ENCODE measurements at places on chromosomes 13 and 19.
A peak's percentile ranks its signal among the peaks of the same experiment; 100 is the strongest.

- no peak for DNase-seq
Measured at GRCh38 chr13:86810361-86810760, 860.8 kb upstream of the SLITRK5 start.

GRCh38 chr13:37059848-37060192 lies 332 bp upstream of the SUPT20H start:
- DNase-seq, result no peak

DNA sequence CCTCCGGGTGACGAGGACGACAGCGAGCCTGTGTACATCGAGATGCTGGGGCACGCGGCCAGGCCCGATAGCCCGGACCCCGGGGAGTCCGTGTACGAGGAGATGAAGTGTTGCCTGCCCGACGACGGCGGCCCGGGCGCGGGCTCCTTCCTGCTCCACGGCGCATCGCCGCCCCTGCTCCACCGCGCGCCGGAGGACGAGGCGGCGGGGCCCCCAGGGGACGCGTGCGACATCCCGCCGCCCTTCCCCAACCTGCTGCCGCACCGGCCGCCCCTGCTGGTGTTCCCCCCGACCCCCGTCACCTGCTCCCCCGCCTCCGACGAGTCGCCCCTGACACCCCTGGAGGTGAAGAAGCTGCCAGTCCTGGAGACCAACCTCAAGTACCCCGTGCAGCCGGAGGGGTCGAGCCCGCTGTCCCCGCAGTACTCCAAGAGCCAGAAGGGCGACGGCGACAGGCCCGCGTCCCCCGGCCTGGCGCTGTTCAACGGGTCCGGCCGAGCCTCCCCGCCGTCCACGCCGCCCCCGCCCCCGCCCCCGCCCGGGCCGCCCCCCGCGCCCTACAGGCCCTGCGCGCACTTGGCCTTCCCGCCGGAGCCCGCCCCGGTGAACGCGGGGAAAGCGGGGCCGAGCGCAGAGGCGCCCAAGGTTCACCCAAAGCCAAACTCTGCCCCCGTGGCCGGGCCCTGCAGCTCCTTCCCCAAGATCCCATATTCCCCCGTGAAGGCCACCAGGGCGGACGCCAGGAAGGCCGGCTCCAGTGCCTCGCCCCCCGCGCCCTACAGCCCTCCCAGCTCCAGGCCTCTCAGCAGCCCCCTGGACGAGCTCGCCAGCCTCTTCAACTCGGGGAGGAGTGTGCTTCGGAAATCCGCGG lies 511.3 kb downstream of the MYO16 start:
- no peak for DNase-seq

DNA sequence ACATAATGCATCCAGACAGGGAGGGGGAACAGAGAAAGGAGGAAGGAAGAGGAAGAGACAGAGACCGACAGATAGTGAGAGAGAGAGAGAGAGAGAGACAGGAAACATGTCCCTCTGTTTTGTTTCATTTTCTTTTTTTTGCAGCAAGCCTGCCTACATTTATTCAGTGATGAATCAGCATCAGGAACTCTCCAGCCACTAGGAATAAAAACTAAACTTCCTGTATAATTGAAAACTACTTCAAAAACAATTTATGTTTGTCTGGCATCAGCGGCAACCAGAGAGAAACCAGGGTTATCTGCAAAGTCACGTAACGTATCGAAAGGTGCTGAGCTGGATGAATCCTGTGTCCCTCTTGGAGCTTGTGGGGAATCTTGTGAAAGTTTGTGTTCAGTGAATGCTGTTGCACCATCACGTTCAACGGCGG lies 148.6 kb upstream of the SOX21 start:
- no peak for DNase-seq

DNA sequence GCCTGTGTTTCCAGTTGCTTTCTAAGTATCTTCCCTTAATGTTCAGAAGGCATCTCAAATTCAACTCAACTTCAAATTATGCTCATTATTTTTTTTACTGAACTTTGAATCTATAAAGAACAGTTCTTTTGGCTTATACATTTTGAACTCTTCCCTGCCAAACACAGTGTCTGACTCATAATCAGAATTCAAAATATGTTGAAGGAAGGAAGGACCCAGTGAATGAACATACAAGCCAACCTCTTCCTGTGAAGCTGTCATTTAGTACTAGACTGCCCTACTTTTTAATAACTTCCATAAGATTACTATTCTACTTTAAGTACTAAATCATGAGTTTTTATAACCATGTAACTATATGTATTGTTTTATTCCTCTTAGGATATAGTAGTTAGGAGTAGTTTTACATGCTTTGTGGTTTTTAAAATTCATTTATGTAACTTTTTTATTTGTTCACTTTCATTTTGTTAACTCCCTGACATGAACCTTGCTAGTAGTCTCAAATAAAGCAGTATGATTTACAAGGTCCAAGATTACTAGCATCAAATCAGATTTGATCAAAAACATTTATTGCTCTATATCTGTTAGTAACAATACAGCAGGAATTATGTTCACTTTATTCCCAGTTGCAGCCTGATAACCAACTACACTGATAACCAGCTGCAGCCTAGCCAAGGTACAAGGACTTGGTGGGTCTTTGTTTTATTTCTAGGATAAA lies 6.4 kb downstream of the NUDT15 start:
- no peak for DNase-seq

DNA sequence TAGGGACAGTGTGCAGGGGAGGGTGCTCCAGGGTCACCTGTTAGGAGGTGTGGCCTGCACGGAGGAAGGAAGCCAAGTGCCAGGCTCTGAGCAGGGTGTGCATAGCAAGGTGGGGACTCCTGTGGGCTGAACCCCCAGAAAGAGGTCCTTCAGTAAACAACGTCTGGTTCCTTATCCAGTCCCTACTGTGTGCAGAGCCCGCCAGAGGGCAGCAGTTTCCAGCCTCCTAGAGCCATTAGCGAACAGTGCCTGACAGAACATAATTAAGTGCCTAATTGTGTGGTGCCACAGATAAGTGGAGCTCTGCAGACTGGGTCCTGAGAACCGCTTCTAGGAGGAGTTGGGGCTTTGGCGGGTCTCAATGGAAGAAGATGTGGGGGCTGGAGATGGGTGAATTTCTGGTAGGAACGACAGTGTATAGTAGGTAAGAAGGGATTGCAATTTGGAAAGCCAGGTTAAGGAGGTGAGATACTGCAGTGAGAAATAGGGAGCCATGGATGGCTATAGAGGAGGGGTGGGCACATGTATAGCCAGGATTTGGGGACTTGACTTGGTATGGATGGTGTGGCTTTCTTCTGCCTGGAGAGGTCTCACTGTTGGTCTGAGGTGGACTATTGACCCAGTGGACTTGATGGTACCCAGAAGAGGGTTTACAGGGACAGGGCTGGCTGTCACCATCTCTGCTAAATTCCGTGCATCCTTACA lies 323.1 kb downstream of the ZNF536 start:
- DNase-seq, result no peak

DNA sequence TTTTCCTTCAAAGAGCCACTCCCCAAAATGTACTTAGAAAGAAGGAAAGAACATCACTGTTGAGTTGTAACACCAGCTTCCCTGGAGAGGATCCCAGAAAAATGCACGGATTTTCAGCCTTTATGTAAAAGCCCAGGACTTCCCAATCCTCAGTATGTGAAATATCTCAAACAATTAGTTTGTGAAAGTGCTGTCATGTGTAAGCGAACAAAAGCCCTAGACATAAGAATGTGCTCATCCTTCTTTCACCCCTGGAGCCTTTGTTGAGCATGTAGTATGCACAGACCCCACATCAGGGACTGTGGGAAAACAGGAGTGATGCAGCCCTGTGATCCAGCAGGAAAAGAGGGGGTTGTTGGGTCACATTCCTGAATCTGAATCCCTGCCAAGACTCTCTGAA lies 441.4 kb upstream of the ZNF507 start:
- no peak for DNase-seq

DNA sequence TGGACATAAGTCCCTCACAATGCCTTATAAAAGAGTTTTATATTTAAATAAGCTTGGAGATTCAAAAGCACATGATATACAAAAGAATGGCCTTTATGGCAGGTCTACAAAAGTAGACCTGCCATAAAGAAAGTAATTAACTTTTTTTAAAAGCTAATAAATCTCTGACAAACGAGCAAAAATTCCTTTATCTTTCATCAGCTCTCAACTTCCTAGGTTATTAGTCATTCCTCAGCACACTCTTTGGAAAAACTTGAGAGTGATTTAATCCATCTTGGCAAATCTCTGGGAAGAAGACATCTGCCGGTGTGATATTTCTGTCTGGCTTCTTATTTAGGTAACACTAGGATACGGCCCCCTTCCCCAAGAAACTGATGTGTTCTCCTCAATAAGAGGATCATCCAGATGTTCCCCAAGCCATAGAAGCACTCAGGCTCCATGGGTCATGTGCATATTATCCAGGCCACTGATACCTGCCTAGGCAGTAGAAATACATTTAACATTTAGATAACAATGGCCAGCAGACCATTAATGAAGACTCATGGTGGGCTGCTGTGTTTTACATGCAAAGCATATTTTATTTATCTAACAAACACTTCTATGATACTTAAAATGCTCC lies 372.7 kb downstream of the LIG4 start:
- no peak for DNase-seq

- DNase-seq, result no peak
Measured at GRCh38 chr19:888581-889385, 4.2 kb downstream of the MED16 start.

DNA sequence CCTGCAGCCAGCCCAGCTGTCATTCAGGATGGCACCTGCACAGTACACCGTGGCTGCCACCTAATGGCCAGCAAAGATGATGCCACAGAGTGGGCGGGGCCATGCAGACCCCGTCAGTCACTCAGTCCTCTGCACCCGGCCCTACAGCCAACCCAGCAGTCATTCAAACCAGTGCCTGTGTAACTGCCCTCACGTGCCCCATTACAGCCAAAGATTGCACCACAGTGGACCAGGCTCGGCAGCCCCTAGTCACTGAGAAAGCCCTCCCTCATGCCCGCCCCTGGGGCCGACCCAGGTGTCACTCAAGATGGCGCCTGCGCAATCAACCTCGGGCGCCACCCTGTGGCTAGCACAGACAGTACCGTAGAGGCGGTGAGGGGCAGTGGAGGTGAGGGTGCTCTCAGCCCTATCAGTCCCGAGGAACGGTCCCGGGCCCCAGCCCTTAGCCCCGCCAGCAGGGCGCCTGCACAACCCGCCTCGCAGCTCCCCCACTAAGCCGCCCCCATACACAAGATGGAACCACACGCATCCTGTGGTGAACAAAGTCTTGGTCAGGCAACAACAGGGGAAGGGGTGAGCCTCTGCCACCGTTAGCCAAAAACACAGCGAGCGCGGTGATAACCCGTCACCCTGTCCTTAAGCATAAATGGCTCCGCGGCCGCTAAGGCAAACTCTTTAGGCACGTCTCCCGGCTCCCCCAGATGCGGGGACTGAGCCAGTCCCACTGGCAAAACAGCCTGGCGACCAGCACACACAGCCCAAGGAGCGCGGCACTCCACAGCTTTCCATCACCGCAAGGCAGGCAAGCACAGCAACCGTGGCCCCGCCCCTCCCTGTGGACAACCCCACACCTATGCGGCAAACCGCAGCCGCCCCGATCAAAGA lies 2.3 kb downstream of the PEG3 start:
- DNase-seq, result peak; percentile 85

- peak; percentile 89 for DNase-seq
Measured at GRCh38 chr13:25085125-25085742, 10.7 kb upstream of the PABPC3 start.

GRCh38 chr13:108313382-108313781 lies 43.9 kb downstream of the TNFSF13B start:
- no peak for DNase-seq

- DNase-seq, result no peak
Measured at GRCh38 chr19:35213663-35214632, 14.6 kb downstream of the FAM187B start.

GRCh38 chr13:52878831-52879230 lies 30.4 kb upstream of the PCDH8 start:
- no peak for DNase-seq

GRCh38 chr13:100274942-100275506 lies 186.1 kb downstream of the PCCA start:
- no peak for DNase-seq

- DNase-seq, result no peak
Measured at GRCh38 chr19:1168572-1169410, 5.3 kb downstream of the SBNO2 start.

DNA sequence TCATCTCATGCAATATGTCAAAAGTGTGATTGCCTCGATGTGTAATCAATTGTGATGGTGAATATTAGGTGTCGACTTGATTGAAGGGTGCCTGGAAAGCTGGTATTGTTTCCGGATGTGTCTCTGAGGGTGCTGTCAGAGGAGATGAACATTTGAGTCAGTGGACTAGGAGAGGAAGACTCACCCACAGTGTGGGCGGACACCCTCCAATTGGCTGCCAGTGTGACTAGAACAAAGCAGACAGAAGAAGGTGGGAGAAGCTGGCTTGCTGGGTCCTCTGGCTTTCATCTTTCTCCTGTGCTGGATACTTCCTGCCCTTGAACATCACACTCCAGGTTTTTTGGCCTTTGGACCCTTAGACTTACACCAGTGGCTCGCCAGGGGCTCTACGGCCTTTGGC lies 15.5 kb upstream of the CABP5 start:
- DNase-seq, result no peak

- DNase-seq, result no peak
Measured at GRCh38 chr13:55440465-55441085, 1700.1 kb upstream of the PRR20A start.

DNA sequence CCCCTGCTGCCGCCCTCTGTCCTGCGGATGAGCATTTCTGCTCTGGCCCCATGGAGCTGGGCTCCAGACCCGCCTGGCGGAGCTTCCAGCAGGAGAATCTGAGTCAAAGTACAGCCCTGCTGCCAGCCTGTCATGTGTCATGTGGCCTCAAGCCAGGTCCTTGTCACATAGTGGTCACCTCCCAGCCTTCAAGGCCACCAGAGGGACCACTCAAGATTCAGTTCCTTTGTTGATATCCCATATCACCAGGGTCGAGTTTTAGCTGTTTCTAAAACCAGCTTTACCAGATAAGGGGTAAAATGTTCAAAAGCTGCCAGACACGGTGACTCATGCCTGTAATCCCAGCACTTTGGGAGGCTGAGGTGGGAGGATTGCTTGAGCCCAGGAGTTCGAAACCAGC lies 13.4 kb downstream of the THOP1 start:
- DNase-seq, result no peak

- DNase-seq, result no peak
Measured at GRCh38 chr19:48303367-48303766, 22.0 kb upstream of the EMP3 start.

DNA sequence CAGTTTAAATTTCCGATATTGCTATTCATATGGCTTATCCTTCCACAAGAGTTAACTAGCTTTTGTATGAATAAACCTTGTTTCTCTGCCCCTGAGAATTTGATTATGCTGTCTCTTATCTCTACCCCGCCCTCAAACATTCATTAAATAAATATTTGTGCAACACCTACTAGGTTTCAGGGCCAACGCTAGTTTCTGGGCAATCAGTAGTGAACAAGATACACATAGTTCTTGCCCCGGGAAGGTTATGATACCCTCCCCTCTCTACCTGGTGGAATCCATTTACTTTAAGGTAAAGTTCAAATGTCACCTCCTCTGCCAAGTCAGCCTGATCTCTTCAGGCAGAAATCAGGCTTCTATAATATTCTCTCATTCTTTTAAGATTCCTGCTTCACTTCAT lies 16.6 kb upstream of the USP12 start:
- no peak for DNase-seq

GRCh38 chr13:72864142-72865011 lies 82.4 kb downstream of the PIBF1 start:
- no peak for DNase-seq

GRCh38 chr19:4737955-4738600 lies 14.4 kb upstream of the DPP9 start:
- DNase-seq, result no peak

All from hippocampal formation (tissue), 2 donors.